NCI-H1417 treated with DMSO at 0.1 percent for 48 hours (cell line): ENCODE measurements at places on chromosomes 12 and 14.

DNA sequence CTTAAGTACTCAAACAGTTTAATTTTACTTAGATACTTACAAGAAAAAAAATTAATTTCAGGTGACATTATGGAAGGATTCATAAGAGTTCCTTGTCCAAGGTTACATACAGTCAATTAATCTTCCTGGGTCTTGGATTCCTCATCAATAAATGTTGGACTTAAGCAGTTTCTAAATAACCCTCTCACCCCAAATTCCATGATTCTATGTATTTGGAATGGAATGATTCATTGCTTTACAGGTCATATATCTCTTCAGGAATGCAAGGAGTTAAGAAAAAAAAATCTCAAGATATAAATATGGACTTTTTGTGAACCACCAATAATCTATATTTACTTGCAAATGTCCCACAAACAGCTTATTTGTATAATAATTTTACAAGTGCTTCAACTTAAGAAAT is 84.2 kb upstream of the BMP4 start:
- DNase-seq, result no peak

- no peak for DNase-seq
These were observed 193.5 kb upstream of the EEA1 start for GRCh38 chr12:93122569-93123091.

DNA sequence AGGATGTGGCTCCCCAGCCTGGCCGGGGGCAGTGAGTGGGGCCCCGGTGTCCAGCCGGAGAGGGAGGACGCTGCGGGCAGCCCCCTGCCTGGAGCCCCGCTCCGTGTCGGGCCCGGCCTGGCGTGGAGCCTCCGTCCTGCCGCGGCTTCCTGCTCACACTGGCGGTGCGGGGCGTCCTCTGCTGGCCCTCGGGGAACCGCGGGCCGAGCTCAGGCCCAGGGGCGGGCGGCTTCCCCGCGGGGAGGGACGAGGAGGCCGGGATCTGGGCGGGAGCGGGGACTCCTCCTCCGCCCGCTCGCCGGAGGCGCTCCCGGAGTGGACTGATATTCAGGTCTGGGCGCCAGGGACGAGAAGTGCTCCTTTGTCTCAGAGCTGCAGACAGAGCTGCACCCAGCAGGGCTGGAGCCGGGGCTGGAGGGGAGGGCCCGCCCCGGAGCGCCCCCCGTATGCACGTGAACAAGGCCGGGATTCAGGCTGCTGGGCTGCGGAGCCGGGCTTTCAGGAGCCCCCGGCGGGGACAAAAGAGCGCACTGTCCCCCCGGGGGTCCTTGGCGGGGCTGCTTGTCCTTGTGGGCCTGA is 2.2 kb downstream of the MMP17 start:
- no peak for DNase-seq

GRCh38 chr12:70267550-70267949 is 24.3 kb downstream of the CNOT2 start:
- DNase-seq, result no peak

- DNase-seq, result no peak
These were observed 266.3 kb upstream of the DIO2 start for GRCh38 chr14:80477388-80478160.

DNA sequence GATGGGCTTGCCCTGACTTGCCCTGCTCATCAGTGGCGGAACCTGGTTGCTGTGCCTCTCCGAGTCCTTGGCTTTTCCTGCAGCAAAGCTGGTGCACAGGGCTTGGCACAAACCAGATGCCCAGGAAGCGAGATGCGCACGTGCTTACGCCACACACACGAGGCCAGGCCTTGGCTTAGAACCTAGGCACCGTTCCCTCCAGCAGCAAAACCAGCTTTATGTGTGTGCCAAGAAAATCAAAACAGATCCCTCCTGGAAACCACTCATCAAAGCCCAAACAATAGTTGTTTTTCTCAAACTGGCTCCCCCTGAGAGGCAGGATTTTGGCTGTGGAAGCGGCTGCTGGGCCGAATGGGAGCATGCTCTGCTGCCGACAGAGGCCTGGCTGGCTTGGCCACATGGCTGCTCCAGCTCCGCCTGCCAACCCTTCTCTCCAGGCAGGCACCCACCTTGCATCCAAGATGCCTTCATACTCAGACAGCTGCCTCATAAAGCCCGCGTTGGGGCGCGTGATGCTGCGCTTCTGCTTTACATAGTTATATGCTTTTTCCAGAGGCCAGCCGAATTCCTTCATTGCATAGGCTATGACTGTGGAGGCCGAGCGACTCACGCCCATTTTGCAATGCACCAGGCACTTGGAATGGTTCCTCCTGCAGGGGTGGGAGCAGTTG is 58.7 kb downstream of the SSH1 start:
- DNase-seq, result no peak
